ENCODE measurements at places on chromosomes 3 and 15.

DNA sequence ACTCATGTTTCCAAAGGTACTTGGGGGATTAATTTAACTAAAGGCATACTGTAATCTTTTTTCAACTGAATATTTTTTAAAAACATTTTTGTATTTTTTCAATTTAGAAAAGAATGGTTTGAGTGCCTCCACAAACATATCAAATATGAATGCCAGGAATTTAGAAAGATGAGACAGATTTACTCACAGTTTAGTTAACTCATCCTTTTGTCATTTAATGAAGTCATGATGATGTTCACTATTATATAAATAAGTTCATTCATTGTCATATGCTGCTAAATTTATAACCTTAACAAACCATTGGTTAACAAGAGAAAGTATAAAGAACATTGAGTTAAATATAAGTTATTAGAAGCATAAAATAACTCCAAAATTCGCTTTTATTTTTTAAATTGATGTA lies 50.0 kb downstream of the FGF7 start:
- no peak for DNase-seq

DNA sequence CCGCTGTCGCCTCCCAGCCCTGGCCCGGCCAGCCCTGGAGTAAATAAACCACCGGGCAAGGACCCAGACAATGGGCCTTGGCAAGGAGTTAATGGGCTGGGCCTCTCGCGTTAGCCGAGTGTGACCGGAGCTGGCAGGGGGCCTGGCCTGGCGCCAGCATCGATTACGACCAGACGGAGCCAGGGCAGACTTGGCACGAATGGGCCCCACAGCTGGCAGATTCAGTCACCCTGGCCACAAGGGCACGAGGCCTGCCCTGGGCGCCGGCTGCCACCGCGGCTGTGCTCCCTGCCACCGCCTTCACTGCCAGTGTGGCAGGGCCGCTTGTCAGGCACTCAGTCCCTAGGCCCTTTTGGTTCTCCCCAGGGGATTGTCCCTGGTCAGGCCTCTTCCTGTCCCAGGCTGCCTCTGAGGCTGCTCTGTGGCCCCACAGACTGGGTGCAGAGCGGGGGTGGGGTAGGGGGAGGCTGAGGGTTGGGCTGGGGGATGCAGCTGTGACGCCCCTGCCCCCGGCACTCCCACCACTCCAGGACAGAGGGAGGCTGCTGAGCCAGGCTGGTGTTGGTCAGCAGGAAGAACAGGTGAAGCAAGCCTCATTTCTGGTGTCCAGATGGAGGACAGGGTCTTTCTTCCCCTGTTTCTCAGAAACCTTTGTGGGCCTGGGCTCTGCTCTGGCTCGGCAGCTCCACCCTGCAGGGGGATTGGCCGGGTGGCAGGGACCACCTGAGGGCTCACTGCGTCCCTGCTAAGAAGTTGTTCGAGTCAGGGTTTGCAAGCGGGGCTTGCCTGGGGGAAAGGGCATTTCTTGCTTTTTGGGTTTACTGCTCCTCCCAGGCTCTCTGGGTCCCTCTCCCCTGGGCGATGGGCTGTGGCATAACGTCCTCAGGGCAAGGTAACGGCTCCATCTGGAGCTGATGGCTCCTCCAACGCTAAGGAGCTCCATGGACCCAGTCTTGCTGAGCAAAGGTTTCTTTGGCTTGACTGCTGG lies 30.5 kb upstream of the SRP14 start:
- DNase-seq, result no peak

GRCh38 chr3:4831580-4831950 lies 147.7 kb upstream of the BHLHE40 start:
- DNase-seq, result no peak

GRCh38 chr15:95853350-95853749 lies 477.1 kb upstream of the NR2F2 start:
- no peak for DNase-seq

- no peak for DNase-seq
Measured at GRCh38 chr15:57098896-57099295, 180.5 kb downstream of the TCF12 start.

- no peak for DNase-seq
Measured at GRCh38 chr3:144455841-144456440, 484.3 kb downstream of the DIPK2A start.

- no peak for DNase-seq
Measured at GRCh38 chr15:44471885-44472455, 44.5 kb downstream of the CTDSPL2 start.

GRCh38 chr3:76673171-76673570 lies 366.7 kb upstream of the ROBO2 start:
- no peak for DNase-seq

DNA sequence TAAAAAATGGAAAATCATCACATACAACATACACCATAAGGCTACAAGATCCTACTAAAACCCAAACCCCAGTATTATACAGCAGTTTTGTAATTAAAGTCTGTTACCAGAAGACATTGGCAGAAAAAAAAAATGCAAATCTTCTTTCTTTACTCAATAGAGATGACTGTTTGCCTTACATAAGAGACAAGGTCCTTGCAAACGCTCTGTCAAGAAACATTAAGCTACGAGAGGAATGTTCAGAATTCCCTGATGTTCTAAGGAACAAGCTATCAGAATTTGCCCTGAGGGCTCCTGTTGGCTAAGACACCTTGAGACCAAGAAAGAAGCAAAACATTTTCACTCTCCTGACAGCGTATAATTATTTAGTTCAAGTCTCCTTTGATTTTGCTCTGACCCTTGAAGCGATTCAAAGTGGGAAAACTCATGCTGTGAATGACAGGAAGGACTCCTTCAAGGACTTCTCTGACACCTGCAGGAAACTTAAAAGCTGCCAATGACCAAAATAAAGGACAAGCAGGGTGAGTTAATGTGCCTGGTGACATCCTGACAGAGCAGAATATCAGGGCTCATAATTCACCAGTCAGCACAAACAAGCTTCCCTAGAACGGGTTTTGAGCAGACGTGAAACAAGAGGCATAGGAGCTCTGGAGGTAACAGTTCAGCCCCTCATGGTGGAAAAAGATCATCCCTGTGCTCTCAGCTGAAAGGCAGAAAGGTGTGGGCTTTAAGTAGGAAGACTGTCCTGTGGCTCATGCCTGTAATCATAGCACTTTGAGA lies 2.5 kb downstream of the SCAMP2 start:
- DNase-seq, result no peak

- no peak for DNase-seq
Measured at GRCh38 chr3:71132995-71133730, 450.4 kb downstream of the FOXP1 start.

Measured in stimulated activated CD4-positive, alpha-beta T cell treated with anti-CD3 and anti-CD28 coated beads, Interleukin-4, amount 100 ng/mL, for 48 hours (primary cell).